KG1 (cell line): ENCODE measurements at places on chromosomes 1 and 21.

- DNase-seq: no peak
Observed at GRCh38 chr1:168466714-168467131, 77.1 kb downstream of the XCL2 start.

- DNase-seq: no peak
Observed at GRCh38 chr21:35491114-35491513, 442.0 kb upstream of the RUNX1 start.

- no peak for DNase-seq
Observed at GRCh38 chr1:1282998-1283397, 2.8 kb downstream of the SCNN1D start.

GRCh38 chr1:42935313-42935895 lies 23.3 kb downstream of the SLC2A1 start:
- DNase-seq: no peak

GRCh38 chr1:57109247-57109646 lies 143.4 kb upstream of the C8B start:
- no peak for DNase-seq

DNA sequence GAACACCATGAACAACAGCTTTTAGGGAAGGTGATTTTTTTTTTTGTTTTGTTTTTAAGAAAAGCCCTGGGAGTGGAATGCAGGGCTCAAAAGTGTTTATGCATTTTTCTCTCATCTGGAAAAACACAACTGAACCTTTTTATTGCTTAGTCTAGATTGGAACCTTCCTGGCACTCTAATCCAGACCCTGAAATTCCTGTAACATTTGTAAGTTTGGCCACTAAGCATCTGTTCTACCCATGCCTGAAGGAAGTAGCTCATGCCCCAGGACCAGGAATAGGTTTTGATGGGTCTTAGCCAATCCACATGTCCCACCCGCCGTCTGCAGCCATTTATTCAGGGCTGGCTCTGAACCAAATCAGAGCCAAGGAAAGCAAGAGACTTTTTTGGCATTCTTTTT lies 39.7 kb upstream of the SLC2A1 start:
- no peak for DNase-seq

- no peak for DNase-seq
Observed at GRCh38 chr21:16081304-16081703, 351.5 kb downstream of the USP25 start.

DNA sequence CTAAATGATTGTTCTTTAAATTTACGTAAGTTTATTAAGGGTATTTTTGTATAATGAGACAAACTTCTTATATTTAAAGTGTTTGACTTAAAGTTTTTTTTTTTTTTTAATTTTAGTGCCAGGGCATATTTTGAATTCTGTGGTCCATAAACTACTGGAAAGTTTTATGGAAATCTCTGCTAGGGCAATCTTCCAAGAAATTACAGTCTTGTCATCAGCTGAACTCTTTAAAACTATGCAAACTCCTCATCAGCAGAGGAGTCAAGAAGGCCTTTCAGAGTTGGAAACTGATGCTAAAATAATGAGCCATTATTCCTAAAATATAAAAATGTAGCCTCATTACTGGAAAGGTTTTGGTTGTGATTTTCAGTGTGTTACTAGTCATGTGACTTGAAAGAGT lies 1201.9 kb downstream of the BRINP3 start:
- no peak for DNase-seq

- DNase-seq: no peak
Observed at GRCh38 chr21:28066076-28066475, 926.6 kb downstream of the LTN1 start.

DNA sequence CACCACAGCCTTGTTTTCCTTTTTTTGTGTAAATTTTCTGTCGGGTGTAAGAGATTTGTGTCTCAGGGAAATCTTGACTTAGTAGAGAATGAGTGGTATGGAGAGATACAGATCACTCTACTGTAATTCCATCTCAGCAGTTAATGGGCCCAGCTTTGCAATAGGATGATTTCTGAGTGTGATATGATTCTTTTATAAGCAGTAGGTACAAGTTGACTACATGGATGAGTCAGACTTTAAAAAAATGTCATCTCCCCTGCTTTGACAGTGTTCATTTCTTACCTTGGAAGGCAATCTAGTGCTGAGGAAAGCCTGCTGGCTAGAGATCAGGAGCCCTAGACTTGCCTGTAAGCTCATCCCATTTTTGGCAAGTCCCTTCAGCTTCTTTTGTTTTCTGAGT lies 261.9 kb downstream of the RYR2 start:
- no peak for DNase-seq

GRCh38 chr1:82567348-82567747 lies 766.6 kb downstream of the ADGRL2 start:
- DNase-seq: no peak

GRCh38 chr21:34698270-34699015 lies 29.6 kb downstream of the CLIC6 start:
- no peak for DNase-seq
